ENCODE measurements at places on chromosomes 5 and 9.

DNA sequence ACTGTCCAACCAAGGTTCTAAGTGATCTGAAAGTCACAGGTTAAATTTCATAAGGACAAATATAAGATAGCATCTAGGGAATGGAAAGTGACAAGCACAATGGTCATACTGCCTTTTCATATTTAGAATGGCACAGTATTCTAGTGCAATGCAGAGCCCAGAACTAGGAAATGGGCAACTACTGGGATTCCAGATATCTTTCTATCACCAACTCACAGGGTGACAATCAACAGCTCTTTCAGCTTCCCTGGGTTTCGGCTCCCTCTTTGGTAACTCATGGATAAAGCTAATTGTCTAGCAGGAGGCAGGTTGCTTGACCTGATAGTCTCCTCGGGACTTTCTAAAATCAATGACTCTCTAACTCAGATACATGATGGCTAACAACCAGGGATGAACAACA is 60.4 kb downstream of the NR3C1 start:
- DNase-seq: no peak

- no peak for DNase-seq
Observed at GRCh38 chr5:79820648-79821047, 131.0 kb downstream of the CMYA5 start.

GRCh38 chr5:163005949-163006348 is 431.4 kb upstream of the CCNG1 start:
- DNase-seq: no peak

DNA sequence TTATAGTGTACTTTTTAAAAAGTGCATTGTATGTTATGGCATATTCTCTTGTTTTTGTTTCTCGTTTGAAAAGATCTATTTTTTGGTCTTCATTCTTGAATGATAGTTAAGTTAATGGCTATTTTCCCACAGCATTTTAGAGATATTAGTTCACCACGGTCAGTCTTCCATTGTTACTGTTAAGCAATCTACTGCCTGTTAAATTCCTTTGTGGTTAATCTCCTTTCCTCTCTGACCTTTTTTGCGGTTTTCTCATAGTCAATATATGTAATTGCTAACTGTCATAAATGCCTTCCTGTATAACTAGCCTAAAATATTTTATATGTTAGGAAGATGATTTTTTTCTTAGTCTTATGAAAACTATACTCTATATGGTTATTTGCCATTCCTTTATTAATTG is 250.8 kb upstream of the FBXL7 start:
- no peak for DNase-seq

GRCh38 chr5:76114179-76114851 is 31.1 kb downstream of the SV2C start:
- no peak for DNase-seq

DNA sequence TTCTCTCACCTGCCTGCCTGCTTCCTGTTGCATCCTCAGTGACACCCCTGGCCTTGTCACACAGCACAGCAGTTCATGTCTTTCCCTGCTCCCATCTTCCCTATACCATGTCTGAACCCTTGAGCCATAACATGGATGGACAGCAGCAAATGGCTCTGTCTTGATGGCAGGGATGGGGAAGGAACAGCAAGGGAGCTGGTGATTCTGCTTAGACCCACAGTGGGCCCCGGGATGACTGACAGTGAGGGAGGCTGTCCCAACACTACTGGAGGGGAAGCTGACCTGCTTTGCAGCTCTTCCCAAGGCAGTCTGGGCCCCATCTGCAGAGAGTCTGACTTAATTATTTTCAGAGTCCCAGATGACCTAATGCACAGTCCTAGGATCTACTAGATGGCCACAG is 48.2 kb downstream of the MARCHF3 start:
- no peak for DNase-seq

DNA sequence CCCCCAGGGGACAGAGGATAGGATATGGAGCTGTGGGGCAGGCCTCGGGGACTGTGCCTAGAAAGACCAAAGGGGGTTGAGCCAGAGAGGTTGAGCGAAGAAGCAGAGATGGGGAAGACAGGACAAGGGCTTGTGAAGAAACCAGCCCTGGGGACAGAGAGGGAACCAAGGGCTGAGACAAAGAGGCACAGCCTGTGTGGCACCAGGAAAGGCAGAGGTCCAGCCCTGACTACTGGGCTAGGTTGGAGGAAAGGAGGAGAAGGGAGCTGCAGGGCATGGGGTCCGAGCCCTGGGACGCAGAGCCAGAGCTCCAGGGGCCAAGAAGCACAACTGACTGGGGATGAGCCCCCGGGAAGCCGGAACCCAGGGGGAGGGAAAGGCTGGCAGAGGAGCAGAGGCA is 9.2 kb downstream of the REEP2 start:
- DNase-seq: no peak

- DNase-seq: no peak
Observed at GRCh38 chr5:31362931-31363568, 168.8 kb downstream of the DROSHA start.

DNA sequence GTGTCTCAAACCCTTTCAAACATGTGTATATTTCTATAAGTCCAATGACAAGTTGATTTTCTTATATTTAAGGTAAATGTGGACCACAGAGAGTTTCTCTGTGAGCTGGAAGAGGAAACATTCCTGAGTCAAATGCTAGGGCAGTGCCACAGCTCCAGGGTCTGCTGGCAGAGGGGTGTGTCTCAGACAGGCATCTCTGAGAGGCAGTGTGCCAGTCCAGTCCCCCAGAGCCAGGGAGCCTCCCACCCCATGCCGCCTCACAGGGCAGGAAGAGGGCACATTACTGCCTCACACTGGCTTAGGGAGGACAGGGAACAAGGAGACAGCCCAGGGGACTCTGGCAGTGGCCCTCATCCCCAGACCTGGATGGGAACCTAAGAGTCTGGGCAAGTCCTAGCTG is 120.2 kb downstream of the TENT4A start:
- no peak for DNase-seq

DNA sequence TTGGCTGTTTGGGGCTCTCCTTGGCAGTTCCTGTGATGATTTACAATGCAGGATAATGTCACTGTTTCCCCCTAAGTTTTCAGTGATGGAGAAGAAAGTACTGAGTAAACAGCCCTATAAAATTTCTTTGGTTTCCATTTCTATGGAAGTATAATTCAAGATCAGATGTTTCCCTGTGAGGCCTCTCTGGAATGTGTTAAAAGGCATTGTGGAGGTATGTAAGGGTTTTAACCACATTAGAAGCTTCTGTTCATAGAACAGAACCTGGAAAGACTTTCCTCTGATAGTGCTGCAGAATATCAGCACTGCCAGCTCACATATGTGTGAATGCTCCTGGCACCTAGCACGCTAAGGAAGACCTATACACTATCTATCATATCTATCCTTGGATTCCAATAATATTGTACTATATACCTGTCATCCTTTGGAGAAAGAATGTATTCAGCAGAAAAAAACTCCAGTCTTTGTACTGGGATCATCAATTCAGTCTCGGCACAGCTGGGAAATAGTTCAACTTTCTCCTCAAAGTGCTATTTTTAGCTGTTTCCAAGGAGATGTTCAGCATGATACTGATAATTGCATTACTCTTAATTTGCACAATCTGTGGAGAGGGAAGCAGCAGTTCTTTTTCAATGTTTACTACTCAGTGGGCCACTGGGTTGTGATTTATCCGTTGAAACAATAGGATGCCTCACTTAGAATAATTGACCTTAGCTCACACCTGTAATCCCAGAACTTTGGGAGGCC is 21.9 kb downstream of the TTC1 start:
- no peak for DNase-seq

- no peak for DNase-seq
Observed at GRCh38 chr5:34620185-34620584, 35.9 kb upstream of the RAI14 start.

DNA sequence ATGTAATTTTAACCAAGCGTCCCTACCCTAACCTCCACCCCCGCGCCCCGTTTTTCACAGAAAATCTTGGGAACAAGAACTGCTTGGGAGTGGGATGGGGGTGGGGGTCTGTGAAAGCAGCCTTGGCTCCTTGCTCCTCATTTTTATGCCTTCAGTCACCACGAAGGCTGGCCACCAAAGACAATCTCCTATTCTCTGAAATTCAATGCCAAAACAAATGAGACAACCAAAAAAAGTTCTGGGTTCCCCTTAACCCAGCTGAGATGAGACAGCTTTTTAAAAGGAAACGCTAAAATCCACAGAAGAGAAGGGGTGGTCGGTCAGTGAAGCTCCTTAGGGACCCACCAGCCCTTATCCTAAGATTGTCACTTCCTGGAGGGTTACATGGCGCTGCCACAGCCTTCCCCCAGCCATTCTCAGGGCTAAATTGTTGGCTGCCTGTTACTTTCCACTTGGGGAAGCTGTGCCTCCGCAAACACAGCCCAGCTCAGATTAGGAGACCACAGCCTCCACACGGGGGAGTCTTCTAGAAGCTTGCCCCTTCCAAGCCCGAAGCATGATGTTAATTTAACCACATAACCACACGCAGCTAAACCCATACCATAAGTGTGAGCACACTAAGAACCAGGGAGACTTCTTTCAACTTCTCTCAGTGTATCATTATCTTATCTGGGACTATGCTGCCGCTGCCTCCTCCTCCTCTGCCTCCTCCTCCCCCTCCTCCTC is 136.3 kb downstream of the FOXD1 start:
- no peak for DNase-seq

- no peak for DNase-seq
Observed at GRCh38 chr9:134895097-134895496, 14.5 kb downstream of the FCN2 start.

- no peak for DNase-seq
Observed at GRCh38 chr5:27906931-27907601, 868.7 kb upstream of the CDH9 start.

DNA sequence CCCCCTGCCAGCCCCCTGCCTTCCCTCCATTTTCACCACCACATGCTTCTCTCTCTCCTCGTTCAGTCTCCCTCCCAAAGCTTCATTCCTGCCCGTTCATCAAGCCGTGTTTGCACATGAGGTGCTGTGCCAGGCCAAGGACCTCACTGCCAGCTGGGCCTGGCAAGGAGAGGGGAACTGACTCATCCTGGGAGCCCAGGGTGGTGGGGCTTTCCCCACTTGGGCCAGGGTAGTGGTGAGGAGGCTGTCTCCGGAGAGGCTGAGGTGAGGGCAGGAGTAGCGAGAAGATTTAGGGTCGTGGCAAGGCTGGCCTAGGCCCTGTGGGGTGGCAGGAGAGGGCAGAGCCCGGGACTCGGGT is 30.4 kb upstream of the NOTCH1 start:
- no peak for DNase-seq

- DNase-seq: no peak
Observed at GRCh38 chr5:128228008-128228407, 144.4 kb downstream of the SLC12A2 start.

- DNase-seq: no peak
Observed at GRCh38 chr5:145483212-145483611, 351.9 kb downstream of the PRELID2 start.

GRCh38 chr5:137954131-137954879 is 65.0 kb downstream of the PKD2L2 start:
- DNase-seq: no peak

DNA sequence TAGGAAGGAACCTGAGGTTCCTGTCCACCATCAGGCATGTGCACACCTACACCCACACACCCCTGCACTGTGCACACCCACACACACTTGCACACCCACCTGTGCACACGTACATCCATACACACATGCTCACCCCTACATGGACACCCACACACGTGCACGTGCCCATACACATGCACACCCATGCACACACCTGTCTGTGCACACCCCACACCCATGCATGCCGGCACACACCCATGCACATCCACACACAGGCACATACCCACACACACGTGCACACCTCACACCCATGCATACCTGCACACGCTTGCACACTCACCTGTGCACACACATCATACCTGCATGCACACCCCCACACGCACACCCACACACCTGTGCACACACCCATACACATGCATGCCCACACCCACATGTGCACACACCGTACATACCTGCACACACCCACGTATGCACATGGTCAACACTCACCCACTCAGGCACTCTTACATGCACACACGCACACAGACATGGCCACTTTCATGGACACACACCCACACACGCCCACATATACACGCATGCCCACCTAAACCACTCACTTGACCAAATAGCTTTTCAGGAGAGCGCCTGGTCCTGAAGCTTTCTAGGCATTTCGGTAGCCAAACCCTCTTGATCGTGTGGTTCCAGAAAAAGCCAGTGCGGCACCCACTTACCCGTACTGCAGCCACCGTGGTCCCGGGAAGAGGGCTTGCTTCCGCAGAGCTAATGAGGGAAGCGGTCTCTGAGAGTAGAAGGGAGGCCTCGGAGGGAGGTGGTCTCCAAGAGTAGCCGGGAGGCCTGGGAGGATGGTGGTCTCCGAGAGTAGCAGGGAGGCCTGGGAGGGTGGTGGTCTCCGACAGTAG is 36.7 kb upstream of the CLPTM1L start:
- no peak for DNase-seq

GRCh38 chr5:150734579-150735384 is 24.0 kb downstream of the DCTN4 start:
- DNase-seq: no peak

GRCh38 chr9:79301551-79302391 is 270.0 kb upstream of the TLE4 start:
- no peak for DNase-seq

GRCh38 chr9:84990850-84991513 is 321.5 kb downstream of the NTRK2 start:
- DNase-seq: no peak

- DNase-seq: no peak
Observed at GRCh38 chr5:84437673-84438315, 53.1 kb upstream of the EDIL3 start.

DNA sequence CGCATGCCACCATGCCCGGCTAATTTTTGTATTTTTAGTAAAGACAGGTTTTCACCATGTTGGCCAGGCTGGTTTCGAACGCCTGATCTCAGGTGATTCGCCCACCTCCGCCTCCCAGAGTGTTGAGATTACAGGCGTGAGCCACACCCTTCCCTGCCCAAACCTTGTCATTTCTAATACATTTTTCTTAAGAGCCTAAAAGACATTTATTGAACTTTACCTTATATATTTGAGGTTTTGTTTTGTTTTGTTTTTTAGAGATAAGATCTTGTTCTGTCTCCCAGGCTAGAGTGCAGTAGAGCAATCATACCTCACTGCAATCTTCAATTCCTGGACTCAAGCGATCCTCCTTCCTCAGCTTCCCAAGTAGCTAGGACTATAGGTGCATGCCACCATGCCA is 39.8 kb upstream of the FANCC start:
- DNase-seq: no peak

- DNase-seq: no peak
Observed at GRCh38 chr5:38607396-38607795, 51.0 kb upstream of the LIFR start.

GRCh38 chr9:69076550-69076949 is 41.0 kb downstream of the FXN start:
- no peak for DNase-seq

GRCh38 chr9:114906922-114907571 is 23.3 kb downstream of the TNFSF8 start:
- DNase-seq: no peak

- no peak for DNase-seq
Observed at GRCh38 chr5:170484847-170485615, 18.8 kb upstream of the KCNIP1 start.

- no peak for DNase-seq
Observed at GRCh38 chr5:3380689-3381088, 214.9 kb upstream of the IRX1 start.
